ENCODE measurements at places on chromosomes 7 and 10. TPM values are rescaled to one million over a fixed set of nuclear protein-coding genes. Genes with fewer than 3 reads are reported as not detected.

- DNase-seq = no peak
These were observed 66.2 kb upstream of the NANOS1 start for GRCh38 chr10:118963341-118963740.

DNA sequence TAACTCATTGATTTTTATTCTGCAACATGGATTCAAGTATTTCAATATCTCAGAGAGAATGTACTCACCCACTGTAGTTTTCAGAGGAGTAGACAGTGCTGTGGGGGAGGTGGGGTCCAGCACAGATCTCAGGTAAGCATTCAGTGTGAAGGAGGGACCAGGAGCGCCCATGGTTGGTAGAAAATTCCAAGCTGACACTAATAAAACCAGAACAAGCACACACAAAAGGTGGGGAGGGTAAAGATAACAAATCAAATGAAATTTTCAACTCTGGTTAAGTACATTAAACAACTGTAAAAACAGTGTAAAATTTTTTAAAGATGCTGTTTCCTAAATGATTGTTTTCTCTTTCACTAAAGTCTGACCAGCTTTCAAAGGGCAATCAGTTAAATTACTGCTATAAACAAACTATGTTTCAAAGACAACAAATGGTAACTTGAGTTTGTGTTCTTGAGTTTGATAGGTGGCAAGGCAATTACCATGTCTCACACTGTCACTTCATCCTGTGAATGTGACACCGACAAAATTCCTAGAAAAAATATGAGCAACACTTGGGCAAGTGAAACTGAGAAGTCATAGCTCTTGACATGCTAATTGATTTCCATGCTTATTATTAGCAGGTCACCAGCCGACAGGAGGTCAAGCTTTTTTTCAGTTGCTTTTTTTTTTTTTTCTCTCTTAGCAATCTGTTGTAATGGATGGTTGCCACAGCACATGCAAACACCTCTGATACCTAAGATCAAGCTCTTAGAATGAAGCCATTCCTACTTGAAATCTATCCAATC lies 205.8 kb upstream of the SLC26A5 start:
- DNase-seq = no peak

- no peak for DNase-seq
These were observed 131.6 kb downstream of the DIP2C start for GRCh38 chr10:557792-558328.

Gene GSDME
- polyA plus RNA-seq = 14.2 TPM

Gene STOX1
- polyA plus RNA-seq = 11.7 TPM
